ENCODE measurements at places on chromosomes 1 and 21.

DNA sequence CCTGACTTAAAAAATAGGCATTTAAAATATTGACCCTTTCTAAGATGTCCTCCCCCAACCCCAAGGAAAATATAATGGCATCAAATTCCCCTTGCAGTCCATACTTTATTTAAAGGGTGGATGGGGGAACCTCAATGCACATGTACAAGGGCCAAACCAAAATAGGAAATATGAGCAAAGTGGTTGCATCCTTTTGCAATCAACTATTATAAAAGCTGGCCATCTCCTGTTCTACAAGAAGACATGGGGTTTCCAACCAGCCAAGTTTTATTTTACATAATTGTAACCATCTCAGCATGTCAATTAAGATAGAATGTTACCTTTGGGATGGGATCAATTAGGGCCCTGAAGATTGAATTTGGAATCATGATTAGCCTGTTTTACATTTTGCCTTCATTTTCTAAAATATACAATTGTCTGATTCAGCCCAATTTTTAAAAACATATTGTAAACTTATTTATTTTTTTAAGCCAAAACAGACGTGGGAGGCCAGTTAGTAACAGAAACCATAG is 146.7 kb upstream of the NFIA start:
- no peak for DNase-seq

- DNase-seq: no peak
Measured at GRCh38 chr1:245079021-245079609, 75.7 kb upstream of the KIF26B start.

GRCh38 chr1:236895665-236896387 is 100.7 kb downstream of the MTR start:
- no peak for DNase-seq

GRCh38 chr1:26408604-26409003 is 2.0 kb upstream of the LIN28A start:
- DNase-seq: peak; percentile 85

DNA sequence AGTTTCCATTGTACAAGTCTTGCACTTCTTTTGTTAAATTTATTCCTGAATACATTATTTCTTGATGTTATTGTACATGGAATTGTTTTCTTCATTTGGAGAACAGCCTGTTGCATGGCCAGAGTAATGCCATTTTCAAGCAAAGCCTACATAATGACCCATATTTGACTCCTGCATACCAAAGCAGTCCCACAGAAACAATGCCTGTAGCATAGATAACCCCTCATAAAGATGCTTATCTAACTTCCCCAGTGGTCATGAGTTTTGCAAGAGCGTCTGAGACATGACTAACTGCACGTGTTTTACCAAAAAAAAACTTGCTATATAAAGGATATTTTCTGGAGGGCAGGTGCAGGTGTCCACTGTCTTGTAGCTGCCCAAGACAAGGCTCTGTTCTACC is 30.3 kb upstream of the RLF start:
- DNase-seq: no peak

DNA sequence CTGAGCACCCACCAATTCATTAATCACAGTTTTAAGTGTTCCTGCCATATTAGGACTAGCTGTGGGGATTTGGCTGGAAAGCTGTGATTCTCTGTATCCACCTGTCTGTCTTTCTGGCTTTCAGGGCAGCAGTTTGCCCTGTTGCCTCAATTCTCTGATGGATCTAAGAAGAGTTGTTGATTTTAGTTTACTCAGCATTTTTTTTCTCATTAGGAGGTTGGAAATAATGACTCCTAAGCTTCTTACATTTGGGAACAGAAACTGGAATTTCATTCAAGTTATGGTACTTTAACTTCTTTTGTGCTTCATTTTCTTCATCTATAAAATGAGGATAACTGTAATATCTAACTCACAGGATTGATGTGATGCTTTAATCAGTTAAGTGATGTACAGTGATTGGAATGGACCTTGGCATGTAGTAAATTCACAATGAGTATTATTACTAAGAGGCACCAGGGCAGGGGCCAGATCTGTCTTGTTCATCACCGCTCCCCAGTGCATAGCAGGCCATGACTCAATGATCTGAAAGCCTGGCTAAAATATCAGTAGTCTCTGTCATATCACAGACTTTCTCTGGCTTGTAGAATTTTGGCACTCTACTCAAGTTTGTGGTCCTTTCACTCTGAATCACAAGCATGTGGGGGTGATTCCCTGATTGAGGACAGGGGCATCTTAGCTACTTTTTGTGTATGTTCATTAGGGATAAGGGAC is 51.4 kb upstream of the GREM2 start:
- DNase-seq: no peak

GRCh38 chr1:237146241-237146640 is 104.3 kb downstream of the RYR2 start:
- no peak for DNase-seq

DNA sequence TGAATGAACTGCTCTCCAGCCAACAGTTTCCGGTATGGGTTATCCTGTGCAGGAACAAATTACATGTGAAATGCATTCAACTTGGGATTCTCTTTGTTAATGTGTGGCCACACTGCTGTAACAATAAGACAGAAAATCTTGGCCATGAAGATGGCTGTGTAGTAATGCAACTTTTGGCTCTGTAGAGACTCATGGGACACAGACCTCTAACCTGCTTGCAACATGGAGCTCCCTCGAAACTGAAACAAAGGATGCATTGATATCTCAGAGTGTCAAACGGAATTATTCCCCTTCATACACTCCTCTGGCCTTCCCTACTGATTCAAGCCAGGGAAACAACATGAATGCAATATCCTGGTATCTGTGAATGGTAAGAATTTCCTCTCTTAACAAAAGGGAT is 559.3 kb upstream of the ZRANB2 start:
- no peak for DNase-seq

DNA sequence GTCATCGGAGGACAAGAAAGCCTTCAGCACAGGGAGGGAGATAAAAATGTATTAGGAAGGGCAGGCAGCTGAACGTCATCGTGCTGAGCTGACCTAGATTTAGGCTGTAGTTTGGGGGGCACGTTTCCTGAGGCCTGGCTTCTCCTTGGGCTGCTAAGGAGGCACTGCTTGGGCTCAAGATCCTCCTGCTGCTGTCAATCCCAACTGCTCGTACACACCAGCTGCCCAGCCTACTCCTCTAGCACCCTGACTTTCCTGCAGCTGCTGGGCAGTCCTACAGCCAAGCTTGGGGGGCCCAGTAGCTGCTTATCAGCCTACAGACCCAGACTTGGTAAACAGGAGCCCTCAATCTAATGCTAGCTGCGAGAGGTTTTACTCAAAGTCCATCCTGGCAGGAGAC is 6.2 kb downstream of the TMEM35B start:
- DNase-seq: no peak

DNA sequence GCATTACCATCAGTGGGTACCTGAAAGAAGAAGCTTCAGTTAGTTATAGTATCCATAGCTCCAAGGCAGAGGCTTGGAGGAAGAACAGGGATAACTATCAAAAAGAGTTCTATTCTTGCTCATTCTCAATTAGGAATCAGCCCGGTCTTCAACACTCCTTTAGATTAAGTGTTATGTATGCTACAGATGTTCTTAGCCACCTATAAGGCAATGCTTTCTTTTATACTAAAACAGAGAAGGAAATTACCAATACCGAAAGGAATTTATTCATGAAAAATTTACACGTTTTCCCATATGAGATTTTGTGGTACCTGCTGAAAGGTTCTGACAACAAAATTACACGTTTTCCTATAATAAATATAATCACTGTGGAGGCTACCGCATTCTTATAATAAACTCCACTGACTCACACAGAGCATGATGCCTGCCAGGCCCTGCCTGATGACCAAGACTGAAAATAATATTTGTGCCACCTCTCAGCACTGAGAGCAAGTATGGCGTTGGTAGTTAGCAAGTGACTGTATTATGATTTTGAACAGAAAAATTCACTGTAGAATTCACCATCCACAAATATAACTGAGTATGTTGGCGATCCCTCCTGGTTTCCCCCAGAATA is 58.3 kb downstream of the APP start:
- DNase-seq: no peak

GRCh38 chr1:31064718-31065309 is 703 bp downstream of the PUM1 start:
- peak; percentile 35 for DNase-seq

DNA sequence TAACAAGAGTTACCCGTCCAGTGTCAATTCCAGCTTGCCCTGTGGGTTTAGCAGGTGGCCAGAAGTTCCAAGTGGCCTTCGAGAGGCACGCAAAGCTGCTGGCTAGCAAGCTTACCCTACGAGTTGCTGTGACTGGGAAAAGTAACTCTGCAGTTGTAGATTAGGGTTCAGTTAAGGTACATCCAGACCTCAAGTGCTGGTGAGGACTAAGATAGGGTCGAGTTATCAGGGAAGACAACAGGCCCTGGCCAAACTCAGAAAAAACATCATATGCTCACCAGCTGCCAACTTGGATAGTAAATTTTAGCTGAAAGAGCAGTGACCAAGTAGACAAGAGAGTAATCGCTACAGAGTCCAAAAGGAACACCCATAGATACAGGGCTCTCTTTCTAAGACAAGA is 27.7 kb upstream of the LRRC7 start:
- no peak for DNase-seq

- DNase-seq: no peak
Measured at GRCh38 chr1:192530254-192530653, 45.3 kb upstream of the RGS1 start.

GRCh38 chr1:220552672-220553260 is 24.8 kb downstream of the MARK1 start:
- no peak for DNase-seq

Measured in memory B cell (primary cell).